ENCODE measurements at places on chromosomes 5 and 9.

DNA sequence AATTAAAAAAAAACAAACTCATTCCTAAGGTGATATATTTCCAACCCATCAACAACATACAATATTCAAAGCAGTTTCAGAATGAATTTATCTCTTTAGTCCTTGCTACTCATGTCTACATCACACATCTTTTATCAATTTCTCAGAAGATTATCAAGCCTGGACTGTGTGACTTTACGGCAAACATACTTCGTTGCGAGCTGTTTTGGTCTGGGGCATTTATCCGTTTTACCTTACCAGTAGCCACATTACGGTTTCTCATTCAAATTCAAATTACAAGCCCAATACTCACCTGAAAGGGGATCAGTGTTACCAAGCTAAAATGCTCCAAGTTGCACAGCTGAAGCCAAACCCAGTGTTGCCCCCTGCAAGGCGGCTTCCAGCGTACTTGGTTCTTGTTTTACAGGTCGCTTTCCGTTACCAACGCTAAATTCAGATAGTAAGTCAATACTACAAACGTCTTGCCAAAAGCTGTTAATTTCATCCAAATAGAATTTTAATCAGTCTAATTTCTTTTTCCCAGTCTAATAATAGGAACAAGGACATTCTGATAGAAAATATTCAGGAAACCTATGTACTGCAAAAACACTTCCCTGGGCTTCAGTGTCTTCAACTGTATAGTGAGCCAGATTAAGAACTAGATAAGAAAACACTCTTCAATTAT lies 1.8 kb downstream of the HNRNPH1 start:
- DNase-seq = no peak

DNA sequence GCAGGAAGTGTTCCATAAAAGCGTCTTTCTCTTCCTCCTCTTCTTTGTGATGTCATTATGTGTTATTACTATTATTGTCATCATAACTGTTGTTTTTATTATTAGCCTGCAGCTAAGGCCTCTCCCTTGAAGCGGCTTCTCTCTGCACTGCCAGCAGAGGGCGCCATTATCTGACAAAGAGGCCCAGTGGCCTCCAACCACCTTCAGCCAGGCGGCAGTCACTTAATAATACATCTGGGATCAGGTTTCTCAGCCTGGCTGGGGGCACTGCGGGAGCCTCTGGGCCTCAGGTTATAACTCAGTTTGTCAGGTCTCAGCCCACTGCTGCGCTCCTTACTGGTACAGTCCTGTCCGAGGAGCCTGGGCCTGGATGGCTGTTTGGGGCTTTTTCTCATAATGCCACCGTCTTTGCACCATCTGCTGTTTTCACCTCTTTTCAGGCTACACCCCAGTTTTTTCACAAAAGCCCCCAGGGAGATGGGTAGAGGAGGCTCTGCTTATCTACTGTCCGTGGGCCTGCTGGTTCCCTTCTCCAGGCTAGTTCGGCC lies 281.9 kb downstream of the NSG2 start:
- DNase-seq = no peak

GRCh38 chr9:134189145-134189469 lies 24.7 kb upstream of the RNU6ATAC start:
- no peak for DNase-seq

- DNase-seq = no peak
Observed at GRCh38 chr5:19753579-19753978, 234.4 kb downstream of the CDH18 start.

DNA sequence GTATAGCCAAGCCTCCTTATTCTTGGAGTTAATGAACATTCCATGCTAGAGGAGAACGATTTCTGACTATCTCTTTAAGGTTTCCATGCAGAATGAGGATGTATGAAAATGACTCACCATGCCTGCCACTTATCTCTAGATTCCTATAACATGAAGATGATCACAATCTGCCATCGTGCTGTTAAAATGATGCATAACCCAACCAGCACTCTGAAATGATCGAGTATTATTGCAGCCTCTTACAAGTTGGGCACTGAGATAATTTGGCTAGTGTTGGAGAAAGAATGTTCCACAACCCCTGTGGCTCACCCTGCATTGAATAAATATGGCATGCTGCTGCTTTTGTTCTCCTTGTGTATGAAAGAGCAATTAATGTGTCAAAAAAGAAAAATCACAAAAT lies 1143.6 kb upstream of the WWC1 start:
- no peak for DNase-seq

GRCh38 chr5:170747851-170748250 lies 35.7 kb upstream of the GABRP start:
- DNase-seq = no peak

DNA sequence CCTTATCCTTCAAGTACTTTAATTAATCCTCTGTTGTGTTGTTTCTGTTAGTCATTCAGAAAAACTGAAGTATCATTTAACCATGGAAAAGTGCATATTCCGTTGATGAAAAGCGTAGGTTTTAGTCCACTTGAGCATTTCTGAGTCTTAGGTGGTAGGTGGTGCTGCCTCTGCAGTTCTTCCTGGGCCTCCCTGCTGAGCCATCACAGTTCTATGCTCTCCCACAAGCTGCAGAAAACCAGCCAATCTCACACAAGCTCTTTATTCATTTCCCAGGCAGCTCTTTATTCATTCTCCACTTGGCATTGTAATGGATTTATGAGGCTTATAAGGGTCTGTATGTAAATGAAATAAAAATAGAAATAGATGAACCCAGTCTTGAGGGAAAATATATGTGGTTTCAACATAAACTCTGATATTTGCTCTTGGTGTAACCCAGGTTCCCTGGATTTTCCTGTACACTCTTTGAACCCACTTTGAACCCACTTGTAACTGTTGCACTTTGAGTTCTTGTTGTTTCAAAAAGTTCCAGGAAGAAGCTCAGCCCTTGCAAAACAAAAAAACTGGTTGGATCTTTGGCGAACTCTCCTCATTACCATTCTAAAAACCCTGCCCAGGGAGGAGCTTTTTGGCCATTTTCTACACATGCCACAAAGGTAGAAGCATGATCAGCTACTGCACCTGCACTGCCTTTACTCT lies 56.0 kb downstream of the ZNF510 start:
- DNase-seq = no peak

GRCh38 chr5:73355108-73355507 lies 93.5 kb downstream of the FOXD1 start:
- no peak for DNase-seq

DNA sequence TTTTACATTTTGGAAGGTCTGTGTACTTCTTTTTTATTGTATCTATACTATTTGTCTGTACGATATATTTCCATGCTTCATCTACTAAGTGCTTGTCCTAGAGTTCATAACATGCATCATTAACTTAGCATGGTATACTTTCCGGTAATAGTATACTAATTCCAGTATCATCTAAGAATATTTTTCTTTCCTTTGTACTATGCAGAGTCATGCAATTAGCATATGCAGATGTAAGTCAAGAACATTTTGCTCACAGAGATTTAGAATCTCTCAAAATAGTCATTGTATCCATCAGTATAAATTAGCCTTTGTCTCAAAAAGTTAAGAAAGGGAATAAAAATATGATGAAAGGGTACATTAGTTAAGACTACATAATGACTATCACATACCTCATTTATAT lies 770.4 kb upstream of the GRAMD2B start:
- DNase-seq = no peak

- DNase-seq = no peak
Observed at GRCh38 chr9:110065532-110065931, 142.4 kb downstream of the C9orf152 start.

DNA sequence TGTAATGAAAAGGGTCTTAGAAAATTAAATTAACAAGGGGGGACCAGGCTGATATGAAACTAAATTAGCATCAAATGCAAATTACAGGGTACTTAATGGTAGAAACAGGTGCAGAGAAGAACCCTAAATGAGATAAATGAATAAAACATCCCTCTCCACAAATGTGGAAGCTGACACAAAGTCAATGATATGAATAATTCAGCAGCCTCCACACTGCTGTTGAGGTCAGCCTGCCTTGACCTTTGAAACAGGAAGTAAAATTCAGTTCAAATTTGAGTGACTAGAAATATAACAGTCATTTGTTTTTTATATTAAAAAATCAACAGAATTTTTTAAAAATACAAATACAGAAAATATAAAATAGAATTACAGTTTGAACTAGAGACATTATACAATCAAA lies 40.0 kb downstream of the EBF1 start:
- no peak for DNase-seq

DNA sequence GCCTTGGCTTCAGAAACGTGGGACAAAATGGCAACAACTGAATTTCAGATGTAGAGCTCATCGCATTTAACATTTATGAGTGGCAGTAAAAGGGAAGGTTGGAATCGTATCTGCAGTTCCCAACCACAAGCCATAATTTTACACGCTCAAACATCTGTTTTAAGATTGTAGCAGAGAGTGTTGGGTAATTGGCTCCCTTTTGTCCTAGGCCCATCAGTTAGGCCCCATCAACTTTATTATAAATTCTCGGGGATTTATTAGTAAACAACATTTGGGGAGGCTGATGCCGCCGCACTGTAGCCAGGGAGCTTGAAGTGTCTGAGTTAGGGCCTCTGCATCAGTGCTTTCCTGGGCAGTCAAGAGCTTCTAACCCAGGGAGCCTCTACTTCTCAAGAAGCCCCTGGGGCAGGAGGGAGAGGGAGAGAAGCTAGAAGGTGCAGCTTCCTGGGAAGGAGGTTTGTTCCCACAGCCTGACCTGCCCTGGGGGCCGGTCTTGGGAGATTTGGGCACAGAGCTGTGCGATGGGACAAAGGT lies 66.2 kb downstream of the HSPA4 start:
- no peak for DNase-seq

GRCh38 chr9:135950135-135950682 lies 11.0 kb downstream of the UBAC1 start:
- no peak for DNase-seq

GRCh38 chr5:33048315-33048714 lies 337.2 kb downstream of the NPR3 start:
- DNase-seq = no peak

GRCh38 chr9:82993856-82994605 lies 68.9 kb downstream of the RASEF start:
- no peak for DNase-seq

- DNase-seq = peak; percentile 88
Observed at GRCh38 chr9:129139233-129139992, 28.2 kb downstream of the PTPA start.

DNA sequence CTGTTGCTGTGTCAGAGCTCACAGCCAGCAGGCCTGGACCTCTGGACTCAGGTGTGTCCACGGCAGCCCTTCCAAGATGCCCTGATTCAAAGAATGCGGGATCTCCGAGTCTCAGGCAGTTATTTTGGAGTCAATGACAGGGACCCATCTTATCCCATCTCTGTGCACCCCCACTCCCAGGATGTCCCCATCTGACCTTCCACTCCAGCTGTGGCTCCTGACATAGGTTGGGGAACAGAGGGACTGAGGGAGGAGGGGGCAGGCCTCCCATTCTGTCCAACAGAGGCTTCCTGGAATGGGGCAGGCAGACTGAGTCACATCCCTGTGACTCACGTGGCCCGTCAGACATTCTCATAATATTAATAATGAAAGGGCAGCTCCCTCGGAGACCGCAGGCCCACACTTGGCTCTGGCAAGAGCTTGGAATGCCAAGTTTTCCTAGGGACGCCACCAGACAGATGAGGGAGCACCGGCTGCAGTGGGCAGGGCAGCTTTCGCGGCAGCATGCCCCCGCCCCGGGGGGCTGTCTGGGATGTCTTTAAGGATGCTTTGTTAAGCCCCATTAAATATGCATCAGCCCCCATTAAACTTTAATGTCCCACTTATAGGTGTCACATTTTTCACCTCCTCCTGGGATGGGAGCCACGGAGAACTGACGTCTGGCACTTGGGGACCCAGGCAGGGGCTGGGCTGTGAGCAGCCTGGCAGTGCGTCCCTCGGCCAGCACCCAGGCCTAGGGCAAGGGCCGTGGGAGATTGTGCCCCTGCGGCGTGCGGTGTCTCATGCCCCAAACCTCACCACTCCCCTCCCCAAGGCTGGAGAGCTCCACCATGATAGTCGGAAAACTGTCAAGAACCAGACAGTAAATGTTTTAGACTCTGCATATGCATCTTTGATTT lies 23.6 kb upstream of the FIBCD1 start:
- no peak for DNase-seq

GRCh38 chr9:87354147-87354546 lies 143.5 kb upstream of the DAPK1 start:
- no peak for DNase-seq

DNA sequence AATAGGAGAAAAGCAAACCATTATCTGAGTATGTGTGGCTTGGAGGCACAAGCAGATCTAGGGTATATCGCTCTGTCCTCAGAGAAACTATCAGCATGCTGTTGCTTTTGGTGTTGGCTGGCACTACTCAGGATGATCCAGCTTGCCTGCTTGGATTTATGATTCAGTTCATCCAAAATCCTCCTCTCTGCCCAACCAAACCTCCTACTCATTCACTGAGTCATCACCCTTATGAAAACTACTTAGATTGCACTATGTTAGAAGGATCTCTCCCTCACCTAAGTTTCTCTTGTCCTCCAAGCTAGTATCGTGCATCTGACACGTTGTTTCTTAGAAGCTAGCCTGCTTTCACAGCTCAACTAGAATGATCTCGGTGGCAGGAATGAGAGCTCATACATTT lies 14.2 kb upstream of the ZBED3 start:
- no peak for DNase-seq

GRCh38 chr9:121633119-121633714 lies 18.2 kb upstream of the DAB2IP start:
- no peak for DNase-seq

DNA sequence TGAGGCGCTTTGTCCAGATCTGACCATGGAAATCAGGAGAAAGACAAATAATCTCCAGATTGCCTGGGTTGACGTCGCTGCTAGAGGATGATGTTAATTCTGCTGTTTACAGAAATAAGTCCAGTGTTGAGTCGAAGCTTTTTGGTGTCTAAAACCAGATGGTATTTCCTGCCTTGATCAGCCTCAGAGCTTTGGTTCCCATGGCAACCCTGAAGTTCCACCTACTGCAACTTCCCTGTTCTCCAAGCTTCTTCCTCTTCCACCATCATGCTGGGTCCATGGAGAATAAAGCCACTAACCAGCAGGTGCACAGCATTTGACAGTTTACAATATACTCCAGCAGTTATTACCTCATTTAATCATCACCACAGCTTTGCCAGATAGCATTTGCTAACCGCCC lies 18.0 kb upstream of the GABBR2 start:
- DNase-seq = no peak

GRCh38 chr5:142694092-142694856 lies 8.4 kb upstream of the FGF1 start:
- no peak for DNase-seq

GRCh38 chr9:136728548-136729123 lies 14.1 kb downstream of the LCN10 start:
- peak; percentile 78 for DNase-seq
